LHCN-M2 (cell line): ENCODE measurements at places on chromosomes 1 and 21.

DNA sequence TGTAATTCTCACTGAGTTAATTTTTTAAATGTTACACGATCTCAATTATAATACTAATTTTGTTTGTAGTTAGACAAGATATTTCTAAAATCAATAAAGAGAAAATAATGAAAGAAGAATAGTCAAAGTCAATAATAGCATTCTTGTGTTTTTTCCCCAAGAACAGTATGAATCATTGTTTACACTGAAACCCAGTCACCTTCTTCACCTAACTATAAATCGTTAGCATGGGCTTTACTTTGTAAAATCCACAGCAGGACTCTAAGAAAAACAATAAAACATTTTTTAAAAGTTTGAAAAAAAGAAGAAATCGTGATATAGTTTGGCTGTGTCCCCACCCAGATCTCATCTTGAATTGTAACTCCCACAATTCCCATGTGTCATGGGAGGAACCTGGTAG, 234.6 kb upstream of the LYPLAL1 start:
- no peak for DNase-seq

DNA sequence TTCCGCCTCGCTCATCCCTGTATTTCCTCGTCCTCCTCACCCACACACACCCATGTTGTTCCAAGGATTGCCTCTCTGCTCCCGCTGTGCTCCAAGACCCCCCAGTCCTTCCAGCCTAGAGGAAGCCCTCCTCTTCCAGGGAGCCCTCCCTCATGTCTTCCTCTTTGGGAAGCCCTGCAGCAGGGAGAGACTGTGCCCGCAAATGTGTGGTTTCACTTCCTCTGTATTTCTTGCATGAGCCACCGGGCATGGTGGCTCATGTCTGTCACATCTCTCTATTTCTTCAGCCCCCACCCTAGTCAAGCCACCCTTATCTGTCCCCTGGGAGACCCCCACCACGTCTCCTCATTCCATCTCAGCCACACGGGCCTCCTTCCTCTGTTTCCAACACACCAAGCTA, 57.5 kb upstream of the PAX7 start:
- DNase-seq, result no peak

DNA sequence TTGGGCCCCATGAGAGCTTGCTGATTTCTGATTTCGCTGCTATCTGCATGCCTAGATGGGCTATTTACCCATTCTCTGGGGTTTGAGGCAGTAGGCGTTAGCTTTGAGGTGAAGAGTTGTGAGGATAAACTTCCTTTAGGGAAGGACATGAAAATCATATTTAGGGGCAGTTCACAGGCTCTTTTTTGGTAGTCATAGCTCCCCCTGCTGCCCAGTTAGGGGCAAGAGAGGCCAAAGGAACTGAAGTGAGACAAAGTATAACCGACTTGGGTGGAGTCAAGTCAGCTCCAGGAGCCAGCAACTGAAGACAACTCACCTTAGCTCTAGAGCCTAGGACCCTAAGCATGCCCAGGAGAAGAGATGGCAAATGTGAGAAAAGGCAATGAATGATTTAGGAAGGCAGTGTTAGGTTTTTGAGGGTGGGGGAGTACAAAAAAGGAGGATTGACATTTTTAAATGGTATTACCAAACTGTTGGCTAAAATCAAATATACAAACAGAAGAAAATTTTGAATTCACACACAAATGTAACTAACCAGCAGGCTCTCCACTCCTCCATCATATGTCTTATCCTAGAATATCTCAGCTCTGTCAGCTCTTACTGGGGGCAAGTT, 625.2 kb downstream of the LMO4 start:
- DNase-seq, result peak; percentile 68

GRCh38 chr1:115705085-115705951, 63.2 kb downstream of the CASQ2 start:
- no peak for DNase-seq

DNA sequence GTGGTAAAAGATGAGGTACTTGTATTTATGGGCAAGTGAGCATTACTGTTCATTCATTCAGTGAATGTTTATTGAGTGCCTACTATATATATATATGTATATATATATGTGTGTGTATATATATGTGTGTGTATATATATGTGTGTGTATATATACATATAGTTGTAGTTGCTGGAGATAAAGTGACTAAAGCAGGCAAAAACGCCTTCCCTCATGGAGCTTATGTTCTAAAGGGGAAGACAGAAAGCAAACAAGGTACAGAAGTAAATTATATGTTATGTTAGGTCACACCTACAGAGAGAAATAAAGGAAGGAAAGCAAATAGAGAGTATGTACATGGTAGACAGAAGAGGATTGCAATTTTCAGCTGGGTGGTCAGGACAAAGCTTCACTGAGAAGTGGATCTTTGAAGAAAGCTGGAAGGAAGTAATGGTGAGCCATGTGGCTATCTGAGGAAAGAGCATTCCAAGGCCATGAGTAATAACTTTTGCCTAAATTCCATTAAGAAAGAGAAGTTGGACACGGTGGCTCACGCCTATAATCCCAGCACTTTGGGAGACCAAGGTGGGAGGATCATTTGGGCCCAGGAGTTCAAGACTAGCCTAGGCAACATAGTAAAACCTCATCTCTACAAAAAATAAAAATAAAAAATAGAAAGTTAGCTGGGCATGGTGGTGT, 33.5 kb upstream of the KLF17 start:
- DNase-seq, result peak; percentile 70

DNA sequence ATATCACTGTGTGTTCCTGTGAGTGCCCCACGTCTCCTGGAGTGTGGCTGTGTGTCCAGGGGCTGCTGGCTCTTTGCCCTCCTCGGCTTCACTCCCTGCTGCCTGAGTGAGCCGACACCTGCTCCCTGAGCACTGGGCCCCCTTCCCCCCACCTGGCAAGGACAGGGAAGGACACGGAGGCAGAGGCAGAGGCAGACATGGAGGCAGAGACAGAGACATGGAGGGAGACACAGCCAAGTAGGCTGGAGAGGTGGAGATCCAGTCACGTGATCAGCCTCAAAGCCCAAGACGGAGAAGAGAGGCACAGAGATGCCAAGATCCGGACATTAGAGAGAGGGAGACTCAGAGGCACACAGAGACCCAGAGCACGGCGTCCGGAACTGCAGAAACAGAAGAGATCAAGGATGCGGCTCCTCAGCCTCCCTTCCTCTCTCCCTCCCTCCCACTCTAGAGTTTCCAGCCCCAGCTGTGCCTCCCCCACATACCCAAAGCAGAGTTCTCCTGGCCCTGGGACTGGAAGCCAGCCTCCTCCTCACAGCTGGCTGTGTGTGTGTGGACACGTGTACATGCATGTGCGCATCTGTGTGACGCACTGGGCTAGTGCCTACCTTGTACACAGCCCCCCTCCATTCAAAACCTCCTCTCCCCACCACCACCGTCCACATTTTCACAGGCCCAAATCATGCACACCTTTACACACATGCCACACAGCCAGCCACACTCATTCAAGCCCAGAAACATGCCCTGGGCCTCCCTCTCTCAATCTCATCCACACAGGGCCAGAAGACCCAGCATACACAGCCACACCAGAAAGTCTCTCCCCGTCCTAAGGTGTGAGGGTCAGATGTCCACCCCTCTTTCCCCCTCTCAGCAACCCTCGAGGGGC, 39.1 kb upstream of the WASF2 start:
- DNase-seq, result peak; percentile 86

GRCh38 chr1:197314682-197315081, 46.6 kb downstream of the CRB1 start:
- no peak for DNase-seq

DNA sequence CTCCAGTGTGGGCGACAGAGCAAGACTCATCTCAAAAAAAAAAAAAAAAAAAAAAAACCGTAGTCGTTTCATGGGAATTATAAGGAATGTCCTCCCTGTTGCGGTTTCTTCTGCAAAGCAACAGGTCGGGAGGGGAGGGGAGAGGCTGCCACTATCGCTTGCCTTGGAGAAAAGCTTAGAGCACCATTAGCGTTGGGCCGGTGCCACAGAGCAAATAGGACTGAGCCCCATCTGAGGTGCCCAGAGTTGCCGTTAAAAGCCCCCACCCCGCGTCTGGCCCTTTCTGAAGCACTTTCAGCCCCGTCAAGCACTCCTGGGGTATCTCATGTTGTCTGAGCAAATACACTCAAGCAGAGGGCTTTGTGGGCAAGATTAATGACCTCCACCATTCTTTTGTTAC, 2.2 kb downstream of the RIPPLY3 start:
- no peak for DNase-seq

DNA sequence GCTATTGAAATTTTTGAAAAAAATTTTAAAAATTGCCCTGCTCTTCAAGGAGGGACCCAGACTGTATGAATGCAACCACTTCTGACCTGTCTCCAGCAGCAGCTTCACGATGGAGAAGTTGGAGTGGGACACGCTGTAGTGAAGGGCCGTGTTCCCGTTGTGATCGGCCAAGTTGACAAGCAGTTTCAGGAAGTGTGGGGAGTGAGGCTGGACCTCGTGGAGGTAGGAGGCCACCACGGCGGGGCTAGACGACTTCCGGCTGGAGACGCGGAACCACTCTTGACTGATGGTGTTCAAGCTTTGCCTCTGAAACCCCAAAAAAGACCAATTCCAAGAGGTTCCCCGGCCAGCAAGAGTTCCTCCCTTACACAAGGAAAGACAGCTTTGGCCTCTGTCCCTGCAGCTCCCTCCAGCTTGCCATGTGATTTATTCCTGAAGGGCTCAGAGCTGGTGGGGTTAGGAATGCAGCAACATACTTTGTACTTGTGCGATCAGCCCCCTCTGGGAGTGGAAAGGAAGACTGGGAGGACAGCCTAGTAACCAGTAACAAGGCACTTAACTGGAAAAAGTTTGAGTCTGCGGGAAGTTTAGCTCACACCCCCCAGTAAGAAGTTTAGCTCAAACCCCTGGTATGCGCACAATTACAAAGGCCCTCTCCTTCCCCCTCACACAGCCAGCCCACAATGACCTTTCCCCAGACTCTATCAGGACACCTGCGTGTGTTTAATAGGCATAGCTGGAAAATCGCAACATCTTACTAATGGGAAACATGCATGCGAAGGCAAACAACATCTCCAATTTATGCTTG, 56.0 kb downstream of the KANK4 start:
- DNase-seq, result no peak

DNA sequence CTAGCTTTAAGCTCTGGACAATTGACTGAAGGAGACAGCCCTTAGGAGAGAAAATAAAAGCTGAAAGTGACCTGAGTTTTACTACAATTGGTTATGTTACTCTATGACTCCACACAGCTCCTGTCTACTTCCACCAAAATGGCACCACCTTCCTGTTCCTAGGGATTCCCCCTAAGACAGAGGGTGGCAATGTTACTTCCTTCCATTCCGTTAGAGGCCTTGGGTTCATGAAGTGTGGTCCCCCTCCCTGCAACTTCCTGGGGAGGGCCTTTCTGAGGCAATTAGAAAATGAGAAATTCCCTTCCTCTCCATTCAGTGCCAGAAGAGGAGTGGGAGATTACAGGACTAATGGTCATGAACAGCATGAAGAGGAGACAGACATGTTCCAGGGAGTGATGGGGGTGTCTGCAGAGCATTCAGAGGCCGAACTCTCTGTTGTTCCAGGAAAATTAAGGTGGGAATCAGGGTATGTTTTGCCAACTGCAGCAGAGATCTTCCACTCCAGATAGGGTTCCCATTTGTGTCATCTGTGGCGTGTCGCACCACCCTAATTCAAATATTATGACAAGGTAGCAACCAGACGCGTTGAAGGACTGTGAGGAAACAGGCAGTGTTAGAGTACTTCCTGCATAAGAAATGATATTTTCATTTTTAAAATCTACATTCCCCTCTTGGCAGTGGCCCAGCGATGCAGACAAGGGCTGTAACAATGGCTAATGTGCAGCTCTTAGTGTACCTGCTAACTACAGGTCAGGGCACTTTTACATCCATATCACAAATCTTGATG, 53.1 kb upstream of the TRIM67 start:
- DNase-seq, result no peak

DNA sequence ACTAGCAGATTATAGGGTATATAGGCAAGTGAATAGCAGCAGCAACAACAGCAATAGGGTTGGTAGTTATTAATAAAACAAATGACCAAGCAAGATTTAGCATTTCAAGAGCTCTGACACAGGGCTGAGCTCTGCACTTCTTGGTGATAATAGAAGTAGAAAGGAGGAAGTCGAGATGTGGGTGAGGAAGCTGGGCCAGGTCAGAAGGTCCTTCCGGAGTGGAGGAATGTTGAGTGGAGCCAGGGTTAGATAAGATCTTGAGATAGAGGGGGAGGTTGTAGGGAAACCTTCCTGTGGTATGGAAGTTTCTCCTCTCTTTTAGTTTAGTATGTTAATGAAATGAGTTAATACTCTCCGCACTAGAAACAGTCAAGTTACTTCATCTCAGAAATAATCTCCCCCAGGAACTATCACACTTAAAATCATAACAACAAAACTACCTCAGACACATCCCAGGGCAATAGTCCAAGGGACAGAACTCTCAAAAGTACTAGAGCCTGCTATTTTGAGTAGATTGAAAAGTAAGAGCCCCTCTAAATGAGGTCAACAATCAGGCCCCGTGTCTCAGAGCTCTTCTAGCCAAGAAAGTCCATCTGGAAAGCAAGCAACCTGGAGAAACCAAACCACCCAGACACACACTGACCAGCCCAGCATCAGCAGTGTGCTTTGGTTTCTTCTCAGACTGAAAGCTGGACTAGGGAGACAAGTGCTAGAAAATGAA, 45.4 kb upstream of the ATP1B1 start:
- DNase-seq, result no peak

GRCh38 chr1:63073309-63074306, 248.8 kb upstream of the FOXD3 start:
- no peak for DNase-seq

DNA sequence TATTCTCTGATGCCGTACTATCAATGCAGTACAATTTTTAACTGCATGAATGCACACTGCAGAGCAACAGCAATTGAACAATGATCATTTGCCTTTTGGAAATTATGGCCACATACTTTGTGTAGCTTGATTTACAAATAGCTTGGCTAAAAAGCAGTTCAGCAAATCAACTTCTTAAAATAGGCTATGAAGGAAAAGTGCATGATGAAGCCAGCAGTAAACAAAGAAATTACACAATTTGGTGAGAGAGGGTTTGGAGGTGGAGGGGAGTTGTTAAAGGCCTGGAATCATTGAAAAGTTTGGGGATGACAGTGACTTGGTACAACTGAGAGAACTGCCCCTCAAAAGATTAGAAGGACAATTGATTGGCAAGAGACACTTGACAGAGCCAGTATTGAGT, 6.5 kb downstream of the PIGM start:
- DNase-seq, result no peak

GRCh38 chr1:55375617-55376258, 160.6 kb upstream of the USP24 start:
- peak; percentile 62 for DNase-seq

GRCh38 chr21:46048926-46049889, 48.7 kb upstream of the COL6A2 start:
- DNase-seq, result peak; percentile 100

- no peak for DNase-seq
Measured at GRCh38 chr21:37530901-37531351, 164.4 kb downstream of the DYRK1A start.

- DNase-seq, result no peak
Measured at GRCh38 chr1:69321311-69321710, 246.4 kb upstream of the LRRC7 start.
